ENCODE measurements at places on chromosomes 3 and 15.

DNA sequence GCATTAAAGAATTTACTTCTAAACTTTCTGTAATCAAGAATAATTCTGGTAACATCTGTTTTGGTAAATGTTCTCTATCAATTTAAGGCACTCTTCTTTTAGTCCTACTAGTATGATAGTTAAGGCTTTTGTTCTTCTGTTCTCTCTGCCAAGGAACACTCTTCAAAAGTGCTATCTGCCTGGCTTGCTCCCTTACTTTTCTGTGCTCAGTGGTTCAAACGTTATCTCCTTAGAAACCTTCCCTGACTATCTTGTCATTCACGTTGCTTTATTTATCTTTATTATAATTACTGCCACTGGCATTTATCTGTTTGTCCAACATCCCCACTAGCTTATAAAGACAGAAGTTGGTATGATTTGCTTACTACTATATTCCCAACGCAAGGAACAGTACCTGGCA, 59.2 kb downstream of the RFX7 start:
- DNase-seq = no peak

DNA sequence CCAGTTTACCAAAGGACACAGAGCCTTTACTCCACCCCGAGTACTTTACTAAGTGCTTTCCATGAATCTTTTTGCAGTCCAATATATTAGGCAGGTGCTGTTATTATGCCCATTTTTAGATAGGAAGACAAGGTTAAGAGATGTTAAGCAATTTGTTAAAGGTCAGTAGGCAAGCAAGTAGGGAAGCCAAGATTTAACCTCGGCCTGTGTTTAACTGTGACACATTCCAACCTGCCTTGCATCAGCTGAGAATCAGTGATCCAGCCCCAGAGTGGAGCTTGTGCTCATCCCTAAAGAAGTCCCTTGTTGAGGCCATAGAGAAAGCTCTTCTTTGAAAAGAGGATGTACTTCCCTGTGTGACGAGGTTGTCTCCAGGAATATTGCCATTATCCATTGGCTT, 51.3 kb upstream of the C15orf61 start:
- DNase-seq = no peak

GRCh38 chr3:150762662-150763121, 277 bp downstream of the SIAH2 start:
- DNase-seq = no peak

DNA sequence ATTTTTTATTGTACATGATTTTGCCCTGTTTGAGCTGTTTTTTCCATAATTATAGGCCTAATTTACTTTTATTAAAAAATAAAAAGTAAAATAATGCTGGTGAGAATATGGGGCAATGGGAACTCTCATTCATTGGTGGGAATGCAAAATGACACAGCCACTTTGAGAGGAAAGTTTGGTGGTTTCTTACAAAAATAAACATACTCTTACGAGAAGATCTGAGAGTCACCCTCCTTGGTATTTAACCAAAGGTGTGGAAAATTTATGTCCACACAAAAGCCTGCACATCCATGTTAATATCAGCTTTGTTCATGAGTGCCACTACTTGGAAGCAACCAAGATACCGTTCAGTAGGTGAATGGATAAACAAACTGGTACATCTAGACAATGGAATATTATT, 9.8 kb downstream of the MUC13 start:
- no peak for DNase-seq

- DNase-seq = no peak
Observed at GRCh38 chr15:47496343-47497185, 220.7 kb upstream of the SEMA6D start.

GRCh38 chr3:45002139-45002660, 23.9 kb upstream of the CLEC3B start:
- no peak for DNase-seq

DNA sequence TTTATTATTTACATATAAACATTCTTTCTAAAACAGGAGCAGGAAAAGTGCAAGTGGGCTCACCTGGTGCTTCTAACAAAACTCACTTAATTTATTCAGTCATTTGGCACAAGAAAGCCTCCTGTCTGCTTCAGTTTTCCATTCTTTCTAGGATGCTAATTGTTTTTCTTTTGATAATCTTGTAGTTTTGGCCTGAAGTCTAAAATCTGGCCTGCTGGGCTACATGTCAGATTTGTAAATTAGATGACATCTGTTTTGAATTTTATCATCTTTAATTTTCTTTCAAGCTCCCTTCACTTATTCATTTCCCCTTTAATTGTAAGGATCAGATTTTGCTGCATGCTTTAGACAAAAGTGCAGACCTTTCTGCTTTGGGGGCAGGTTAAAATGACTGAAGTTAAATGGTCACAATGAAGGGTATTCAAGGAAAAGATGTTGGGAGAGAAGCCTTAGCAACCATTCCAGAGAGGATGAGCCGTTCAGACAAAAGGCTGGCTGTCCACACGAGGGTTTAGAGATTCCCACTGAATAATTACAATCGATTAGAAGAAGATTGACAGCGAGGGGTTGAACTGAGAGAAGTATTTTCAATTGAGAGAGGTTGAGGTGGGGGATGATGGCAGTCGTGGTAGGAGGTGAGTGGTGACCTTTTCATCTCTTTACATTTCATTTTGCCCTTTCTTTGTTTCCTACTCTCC, 59.9 kb upstream of the PTX3 start:
- no peak for DNase-seq

- DNase-seq = no peak
Observed at GRCh38 chr15:94793207-94793606, 561.8 kb downstream of the MCTP2 start.

GRCh38 chr15:38324939-38325647, 72.5 kb downstream of the SPRED1 start:
- no peak for DNase-seq

GRCh38 chr15:45855907-45856579, 221.2 kb downstream of the SQOR start:
- no peak for DNase-seq
